ENCODE measurements at places on chromosomes 2 and 18.
A peak's percentile ranks its signal among the peaks of the same experiment; 100 is the strongest.

DNA sequence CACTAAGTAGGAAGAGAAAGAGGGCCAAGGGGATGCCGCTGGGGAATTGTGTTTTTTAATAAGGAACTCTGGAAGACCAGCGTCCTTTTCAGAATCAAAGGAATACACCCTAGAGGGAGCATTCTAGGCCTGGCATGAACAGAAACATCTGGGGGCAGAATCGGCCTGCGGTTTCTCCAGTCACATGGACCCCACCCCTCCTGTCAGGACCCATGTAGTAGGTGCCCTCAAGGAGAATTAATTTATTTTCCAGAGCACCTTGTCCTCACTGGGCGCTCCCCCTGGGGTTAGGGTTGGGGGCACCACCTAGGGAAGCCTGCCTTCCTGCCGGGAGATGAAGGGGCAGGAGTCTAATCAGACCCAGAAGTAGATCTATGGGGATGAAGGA, 44.2 kb downstream of the TMEM37 start:
- no peak for DNase-seq

DNA sequence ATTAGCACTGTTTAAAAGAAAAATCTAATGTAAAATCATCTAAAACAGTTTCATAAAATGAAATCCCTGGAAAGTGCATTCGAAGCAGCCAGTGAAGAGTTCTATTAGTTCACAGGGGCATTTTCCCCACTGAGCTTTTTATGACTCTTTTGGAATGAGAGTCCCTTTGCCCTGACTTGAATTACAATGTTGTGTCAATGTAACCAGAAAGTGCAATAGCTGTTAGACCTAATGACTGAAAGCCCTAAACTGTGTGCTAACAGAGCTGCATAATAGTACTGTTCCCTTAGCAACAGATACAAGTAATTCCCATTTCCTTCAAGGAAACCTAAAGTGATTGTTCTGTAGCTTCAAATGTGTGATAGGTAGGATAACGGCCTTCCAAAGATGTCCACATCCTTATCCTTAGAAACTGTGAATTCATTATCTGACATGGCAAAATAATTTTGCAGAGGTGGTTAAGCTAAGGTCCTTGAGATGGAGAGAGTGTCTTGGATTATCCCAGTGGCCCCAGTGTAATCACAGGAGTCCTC, 134.4 kb downstream of the L3MBTL4 start:
- DNase-seq = no peak

GRCh38 chr2:77310416-77310815, 211.8 kb downstream of the LRRTM4 start:
- no peak for DNase-seq

DNA sequence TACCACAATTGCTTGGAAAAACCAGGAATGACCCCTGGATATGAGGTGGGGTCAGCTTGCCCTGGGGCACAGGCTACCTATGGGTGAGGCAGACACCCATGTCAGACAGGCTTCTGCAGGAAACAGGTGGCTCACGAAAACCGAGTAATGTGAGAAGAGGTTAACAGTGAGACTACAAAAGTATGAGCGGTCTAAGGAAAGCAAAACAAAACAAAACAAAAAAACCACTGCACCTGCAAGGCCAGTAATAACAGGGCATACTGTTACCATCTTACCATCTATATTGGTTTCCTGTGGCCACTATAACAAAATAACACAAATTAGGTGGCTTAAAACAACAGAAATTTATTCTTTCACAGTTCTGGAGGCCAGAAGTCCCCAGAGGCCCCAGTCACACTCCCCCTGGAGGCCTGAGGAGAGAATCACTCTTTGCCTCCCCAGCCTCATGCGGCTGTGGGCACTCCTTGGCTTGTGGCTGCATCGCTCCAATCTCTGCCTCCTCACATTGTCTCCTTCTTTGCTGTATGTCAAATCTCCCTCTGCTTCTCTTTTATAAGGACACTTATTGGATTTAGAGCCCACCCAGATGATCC, 86.6 kb upstream of the EPC2 start:
- DNase-seq = no peak

- DNase-seq = no peak
Measured at GRCh38 chr2:9326975-9327374, 96.4 kb downstream of the ITGB1BP1 start.

DNA sequence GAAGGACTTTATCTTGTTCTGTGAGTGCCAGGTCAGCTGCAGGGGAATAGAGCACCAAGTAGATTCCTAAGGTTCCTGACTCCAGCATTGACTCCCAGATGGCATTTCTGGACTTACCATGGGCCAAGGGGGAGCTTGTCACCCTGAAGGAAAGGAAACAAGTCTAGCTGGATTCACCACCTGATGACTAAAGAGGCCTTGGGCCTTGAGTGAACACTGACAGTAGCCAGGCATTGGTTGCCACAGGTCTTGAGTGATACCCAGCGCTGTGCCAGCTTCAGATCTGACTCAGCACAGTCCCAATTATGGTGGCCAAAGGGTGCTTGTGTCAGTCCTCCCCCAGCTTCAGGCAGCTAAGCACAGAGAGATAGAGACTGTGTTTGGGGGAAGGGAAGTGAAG, 40.1 kb upstream of the CAPN13 start:
- no peak for DNase-seq

GRCh38 chr18:65737471-65737955, 13.3 kb upstream of the CDH7 start:
- DNase-seq = no peak

DNA sequence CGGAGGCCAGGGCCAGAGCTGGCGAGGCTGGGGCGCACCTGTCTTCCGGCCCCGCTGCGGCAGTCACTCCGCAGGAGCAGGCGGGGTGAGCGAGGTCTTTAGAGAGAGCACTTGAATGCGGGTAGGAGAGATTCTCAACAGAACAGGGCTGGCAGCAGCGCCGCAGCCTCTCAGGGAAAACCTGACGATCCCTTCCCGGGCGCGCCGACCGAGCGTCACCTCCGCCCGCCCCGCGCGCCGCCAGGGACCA, 526 bp downstream of the PRKRA start:
- DNase-seq = no peak

DNA sequence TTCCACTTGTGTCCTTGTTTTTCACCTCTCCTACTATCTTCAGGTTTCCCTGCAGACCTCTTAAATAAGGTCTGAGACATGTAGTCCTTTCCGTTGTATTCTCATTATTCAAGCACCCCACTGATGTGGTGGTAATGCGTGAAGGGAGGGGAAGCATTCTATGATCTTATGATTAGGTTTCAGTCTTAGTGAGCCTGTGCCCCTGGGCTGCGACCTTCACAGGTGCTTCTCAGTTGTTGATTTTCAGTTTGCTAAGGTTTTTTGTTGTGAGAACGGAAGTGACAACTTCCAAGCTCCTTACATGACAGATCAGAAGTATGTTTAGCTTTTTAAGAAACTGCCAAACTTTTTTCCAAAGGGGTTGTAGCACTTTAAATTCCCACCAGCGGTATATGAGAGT, 41.3 kb downstream of the VPS54 start:
- no peak for DNase-seq

GRCh38 chr18:14974088-14974487, 226.1 kb downstream of the ANKRD30B start:
- no peak for DNase-seq

- DNase-seq = no peak
Measured at GRCh38 chr2:24985511-24985910, 13.8 kb upstream of the DNAJC27 start.

- no peak for DNase-seq
Measured at GRCh38 chr2:144079803-144080202, 440.1 kb downstream of the ZEB2 start.

DNA sequence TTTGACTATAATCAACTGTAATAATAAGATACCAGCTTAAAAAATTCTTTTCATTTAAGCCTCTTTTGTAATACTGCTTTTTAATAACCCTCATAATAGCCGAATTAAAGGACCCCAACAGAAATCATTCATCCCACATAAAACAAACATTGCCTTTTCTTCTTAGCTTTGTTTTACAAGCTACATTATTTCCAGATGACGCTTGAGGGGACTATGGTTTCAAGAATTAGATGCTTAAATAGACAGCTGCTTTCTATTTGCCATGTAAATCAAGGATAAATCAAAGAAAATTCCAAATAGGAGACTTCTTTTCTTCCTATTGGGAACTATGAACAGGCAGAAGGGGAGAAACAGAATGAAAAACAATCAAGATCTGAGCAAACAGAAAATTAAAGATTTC, 200.7 kb upstream of the SMAD7 start:
- DNase-seq = no peak

GRCh38 chr2:203682688-203683130, 23.7 kb upstream of the CD28 start:
- peak; percentile 58 for DNase-seq

GRCh38 chr2:71945603-71945959, 202.1 kb downstream of the CYP26B1 start:
- no peak for DNase-seq

DNA sequence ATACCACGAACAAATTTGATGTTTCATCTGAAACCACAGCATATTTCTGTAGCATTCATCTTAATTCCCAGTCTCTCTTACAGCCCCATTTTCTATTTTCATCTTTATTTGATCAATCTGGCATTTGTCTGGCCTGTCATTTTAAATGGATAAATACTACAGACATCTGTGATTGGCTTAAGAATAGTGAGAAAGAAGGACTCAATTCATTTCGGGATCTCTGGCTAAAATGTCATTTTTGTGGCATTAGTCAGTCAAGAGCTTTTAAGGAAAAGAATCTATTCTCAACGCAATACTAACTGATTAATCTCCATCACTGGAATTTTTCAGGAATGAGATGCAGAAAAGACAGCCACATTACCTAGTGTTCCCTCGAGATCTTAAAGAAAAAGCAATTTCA, 585.9 kb downstream of the IRS1 start:
- DNase-seq = no peak

DNA sequence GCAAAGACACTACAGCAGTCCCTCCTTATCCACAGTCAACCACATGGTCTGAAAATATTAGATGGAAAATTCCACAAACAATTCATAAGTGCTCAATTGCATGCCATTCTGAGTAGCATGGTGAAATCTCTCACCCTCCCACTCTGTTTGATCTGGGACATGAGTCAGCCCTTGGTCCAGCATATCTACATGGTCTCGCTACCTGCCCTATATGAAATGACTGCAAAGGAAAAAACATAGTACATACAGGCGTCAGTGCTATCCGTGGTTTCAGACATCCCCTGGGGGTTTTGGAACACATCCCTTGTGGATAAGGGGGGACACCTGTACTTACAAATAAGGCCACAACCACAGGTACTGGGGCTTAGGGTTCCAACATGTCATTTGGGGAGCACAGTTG, 73.7 kb downstream of the CABLES1 start:
- DNase-seq = no peak

DNA sequence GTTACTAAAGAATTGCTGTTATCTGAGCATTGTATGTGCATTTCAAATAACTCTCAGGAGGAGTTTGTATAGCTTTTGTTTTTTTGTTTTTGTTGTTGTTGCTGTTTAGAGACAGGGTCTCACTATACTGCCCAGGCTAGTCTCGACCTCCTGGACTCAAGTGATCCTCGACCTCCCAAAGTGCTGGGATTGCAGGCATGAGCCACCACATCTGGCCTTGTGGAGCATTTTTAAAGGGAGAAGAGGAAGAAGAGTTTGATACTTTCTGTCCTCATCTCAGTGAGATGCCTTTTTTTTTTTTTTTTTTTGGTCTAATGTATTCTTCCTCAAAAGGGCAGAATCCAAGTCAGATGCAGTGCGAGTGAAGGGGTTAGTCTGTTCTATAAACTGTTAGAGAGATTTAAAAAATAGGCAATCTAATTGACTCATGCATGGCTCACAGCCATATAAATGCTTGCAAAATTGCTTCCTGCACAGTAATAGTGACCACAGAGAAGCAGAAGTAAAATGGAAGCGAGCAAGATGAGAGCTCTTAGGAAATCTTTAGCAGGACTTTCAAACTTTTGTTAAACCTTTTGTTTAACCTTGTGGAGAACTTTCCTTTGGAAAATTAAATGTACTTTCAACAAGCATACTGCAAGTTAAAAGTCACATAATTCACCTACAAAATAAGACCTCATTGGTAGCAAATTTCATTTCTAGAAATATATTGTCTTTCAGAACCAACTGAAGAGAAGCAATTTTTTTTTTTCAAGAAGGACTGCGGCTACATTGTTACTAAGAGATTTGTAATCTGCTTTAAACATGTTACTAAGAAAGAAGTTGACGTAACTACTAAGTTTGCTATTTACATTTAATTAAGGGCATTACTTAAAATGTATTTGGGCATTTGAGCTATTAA, 52.3 kb upstream of the ROCK1 start:
- DNase-seq = peak; percentile 91

- no peak for DNase-seq
Measured at GRCh38 chr18:58096658-58097057, 52.6 kb downstream of the NEDD4L start.

DNA sequence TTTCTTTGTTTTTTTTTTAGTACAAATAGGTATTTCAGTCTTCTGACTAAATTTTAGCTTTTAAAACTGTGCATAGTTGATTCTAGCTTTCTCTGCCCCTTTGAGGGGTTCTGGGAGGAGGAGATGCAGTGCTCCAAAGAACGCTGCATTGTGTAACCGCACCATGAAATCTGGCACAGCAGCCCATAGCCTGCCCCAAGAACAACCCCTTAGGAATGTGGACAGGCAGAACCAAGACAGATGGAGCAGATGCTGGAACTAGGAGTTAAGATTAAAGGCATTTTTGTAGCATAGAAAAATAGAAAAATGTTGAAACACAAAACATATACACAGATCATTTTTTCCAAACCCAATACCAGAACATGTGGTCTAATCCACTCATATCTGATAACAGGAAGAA, 187.5 kb downstream of the SCG2 start:
- no peak for DNase-seq

- DNase-seq = no peak
Measured at GRCh38 chr18:6370886-6371635, 43.6 kb downstream of the L3MBTL4 start.

DNA sequence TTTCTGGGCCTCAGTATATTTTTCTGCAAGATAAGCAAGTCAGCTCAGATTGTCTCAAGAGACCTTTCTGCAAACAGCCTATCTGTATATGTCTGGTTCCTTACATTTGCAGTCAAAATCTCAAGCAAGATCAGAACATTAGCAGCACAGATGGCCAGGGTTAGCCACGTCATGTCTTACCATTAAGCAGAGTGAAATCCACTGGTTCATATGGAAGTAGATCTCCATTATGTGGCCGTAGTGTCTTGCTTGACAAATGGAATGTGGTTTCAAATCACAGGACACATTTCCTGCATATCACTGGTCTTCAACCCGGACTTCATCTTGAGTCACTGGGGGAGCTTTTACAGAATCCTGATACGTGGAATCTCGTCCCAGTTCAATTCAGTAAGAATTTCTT, 500.2 kb downstream of the FBXO15 start:
- no peak for DNase-seq

- DNase-seq = peak; percentile 45
Measured at GRCh38 chr2:55120634-55121359, 70.5 kb upstream of the RTN4 start.

DNA sequence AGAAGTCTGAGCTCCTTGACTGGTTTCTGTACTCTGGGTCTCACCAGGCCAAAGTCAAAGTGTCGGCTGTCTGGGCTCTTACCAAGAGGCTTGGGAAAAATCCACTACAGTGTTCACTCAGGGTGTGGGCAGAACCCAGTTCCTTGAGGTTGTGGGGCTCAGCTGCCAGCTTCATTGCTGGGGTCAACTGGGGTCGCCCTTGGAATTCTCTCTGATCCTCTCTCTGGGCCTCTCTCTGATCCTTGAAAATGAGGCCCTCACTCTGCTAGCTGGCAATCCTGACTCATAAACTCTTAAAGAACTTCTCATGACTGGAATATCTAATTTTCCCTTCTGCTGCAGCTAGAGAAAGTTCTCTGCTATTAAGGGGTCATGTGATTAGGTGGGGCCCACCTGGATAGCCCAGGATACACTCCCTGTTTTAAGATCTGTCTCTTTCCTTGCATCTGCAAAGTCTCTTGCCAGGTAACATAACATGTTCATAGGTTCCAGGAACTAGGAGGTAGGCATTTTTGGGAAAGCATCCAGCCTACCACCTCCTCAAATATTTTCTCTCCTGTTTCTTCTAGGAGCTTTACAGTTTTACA, 66.3 kb downstream of the SP110 start:
- no peak for DNase-seq

All from inflammatory macrophage treated with lipopolysaccharide for 1 hour (primary cell).